ENCODE measurements at places on chromosomes 12 and 14.

DNA sequence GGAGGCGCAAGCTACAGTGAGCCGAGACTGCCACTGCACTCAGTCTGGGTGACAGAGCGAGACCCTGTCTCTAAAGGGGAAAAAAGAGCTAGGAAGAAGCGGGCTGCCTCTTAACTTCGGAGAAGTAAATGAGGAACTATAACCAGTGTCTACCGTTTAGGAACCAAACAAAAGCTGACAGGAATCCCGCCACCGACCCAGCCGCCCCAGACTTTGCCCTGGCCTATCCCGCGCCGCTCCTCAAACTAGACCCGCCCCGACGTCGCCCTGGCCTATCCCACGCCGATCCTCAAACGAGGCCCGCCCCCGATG is 568 bp upstream of the SIVA1 start:
- DNase-seq = no peak

DNA sequence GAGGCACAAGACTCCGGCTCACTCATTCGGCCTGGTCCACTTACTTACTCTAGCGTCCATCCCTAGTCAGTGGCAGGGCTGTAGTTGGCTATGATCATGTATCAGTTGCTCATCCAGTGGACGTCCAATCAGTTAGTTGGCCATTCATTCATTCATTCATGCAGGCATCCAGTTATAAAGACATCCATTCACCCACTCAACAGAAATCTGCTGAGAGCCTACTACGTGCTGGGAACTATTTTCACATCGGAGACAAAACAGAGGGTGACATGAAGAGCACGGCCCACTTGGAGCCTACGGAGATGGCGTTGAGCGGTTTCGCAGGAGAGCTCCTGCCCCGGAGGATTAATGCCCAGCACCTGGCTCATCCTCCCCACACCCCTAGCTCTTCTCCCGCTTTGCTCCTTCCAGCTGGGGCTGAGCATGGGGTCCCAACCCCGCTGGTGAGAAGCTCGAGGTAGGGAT is 49.7 kb downstream of the SNAPC1 start:
- DNase-seq = no peak

GRCh38 chr12:120259418-120260202 is 5.9 kb downstream of the PXN start:
- DNase-seq = no peak

- no peak for DNase-seq
Measured at GRCh38 chr14:85534458-85535293, 4.7 kb downstream of the FLRT2 start.

DNA sequence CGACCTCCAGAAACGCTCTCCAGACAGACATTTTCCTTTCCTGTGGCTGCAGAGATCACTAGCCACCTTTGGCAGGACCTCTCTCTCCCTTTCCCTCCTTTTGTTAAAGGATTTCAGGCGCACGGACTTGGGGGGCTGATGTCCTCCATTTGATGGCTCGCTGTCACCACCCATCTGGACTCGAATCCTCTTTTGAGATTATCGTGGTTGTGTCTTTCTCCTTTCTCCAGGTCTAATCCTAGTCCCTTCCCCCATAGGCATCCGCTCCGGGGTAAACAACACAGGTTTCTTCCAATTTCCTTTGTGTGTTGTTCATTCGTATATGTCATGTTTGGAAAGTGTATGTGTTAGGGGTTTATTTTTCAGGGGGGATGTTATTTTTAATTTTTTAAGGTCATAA is 56.7 kb upstream of the SLC24A4 start:
- DNase-seq = no peak

DNA sequence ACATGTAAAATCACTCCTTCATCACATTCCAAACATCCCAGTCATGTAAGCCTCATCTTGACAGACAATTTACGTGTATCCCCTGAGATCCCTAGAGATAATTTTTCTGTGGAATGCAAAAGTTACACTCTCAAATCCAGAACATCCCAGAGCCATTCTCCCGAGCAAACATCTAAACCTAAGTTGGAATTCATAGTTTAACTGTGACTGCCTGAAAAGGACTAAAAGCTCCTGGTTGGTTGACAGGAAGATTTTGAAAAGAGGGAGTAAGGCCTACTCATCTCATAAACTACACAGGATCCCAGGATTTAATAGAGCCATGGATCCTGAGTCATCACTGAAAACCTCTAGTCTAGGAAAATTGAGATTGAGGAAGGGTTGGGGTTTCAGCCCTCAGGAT is 123.6 kb downstream of the SCN8A start:
- no peak for DNase-seq

- DNase-seq = no peak
Measured at GRCh38 chr14:90426663-90427062, 29.8 kb downstream of the CALM1 start.

DNA sequence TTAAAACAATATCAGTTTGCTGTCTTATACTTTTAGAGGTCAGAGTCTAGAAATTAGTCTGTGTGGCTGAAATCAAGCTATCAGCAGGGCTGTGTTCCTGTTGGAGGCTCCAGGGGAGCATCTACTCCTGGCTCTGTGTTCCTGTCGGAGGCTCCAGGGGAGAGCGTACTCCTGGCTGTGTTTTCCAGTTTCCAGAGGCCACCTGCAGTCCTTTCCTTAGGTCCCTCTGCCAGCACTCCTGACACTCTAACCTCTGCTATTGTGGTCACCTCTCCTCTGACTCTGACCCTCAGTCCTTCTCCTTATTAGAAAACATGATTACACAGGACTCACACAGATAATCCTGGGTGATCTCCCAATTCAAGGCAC is 1140.7 kb upstream of the TMEM132C start:
- no peak for DNase-seq

DNA sequence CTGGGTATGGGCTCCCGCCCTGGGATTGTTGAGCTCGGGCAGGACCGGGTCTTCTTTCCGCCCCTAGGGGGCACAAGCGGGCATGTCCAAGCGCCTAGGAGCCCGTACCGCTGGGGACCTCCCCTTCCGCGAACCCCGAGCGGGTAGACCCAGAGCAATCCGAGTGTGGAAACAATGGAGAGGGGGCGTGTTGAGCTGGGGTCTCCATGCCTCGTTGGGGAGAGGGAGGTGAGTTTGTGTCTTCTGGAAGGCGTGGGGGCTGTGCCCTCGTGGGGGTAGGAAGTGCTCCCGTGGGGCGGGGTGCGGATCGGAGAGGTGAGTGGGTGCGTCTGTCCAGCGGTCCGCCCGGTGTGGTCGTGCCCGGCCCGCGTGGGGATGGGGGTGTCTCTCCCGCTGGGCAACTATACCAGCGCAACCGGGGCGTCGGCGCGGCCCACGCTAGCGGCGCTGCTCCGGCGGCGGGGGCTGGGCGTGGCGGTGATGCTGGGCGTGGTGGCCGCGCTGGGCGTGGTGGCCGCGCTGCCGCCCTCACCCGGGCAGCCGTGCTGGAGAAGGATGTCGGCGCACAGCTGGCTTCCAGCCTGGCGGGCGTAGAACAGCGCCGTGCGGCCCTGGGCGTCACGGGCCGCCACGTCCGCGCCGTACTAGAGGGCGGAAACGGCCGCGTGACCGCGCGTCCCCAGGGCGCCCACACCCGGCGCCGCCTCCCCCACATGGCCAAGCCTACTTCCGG is 12.2 kb downstream of the AGAP2 start:
- DNase-seq = no peak

DNA sequence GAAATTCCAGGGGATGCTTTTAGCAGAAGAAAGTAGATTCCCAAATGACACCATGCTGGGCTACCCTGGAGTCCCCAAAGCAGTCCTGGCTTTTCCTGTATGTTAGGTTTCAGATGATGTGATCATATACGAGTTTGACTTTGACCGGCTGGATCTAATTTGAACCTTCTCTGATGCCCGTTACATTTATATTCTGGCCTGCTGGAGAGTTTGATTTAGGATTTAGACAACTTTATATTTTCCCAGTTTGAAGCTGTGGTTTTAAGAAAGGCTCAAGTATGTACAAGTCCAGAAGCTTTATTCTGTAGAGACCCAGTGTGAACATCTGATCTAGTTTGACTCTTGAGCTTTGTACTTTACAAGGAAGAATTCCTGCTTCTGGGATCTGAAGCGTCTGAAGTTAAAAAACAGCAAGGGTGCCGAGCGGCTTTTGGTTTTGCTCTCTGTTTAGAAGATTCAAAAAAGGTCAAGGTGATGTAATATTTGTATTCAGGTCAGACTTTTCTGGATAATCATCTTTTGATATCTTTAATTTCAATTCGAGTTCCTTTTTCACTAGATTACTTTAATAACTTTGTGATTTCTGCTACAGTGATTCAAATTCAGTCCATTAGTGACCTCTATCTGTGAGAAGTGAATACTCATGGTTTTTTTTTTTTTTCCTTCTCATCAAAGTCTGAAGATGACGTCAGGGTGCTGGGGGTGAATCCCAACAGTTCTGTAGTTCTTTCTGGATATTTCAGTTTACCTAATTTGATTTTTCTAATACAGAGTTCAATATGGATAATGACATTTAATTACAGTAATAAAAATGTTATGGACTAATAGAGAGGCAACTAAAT is 6.3 kb downstream of the FLRT2 start:
- no peak for DNase-seq

DNA sequence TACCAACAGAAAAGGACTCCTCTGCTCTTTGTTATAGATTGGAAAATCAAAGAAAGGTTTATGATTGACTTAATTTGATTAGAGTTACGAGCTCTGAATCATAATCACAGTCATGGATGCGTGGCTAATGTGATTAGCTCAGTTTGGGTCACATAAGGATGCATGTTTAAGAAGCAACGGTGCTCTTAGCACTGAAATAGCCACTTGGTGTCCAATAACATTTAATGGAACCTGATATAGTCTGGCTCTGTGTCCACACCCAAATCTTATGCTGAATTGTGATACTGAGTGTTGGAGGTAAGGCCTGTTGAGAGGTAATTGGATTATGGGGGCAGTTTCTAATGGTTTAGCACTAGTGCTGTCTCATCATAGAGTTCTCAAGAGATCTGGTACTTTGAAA is 501.6 kb downstream of the SLC6A15 start:
- DNase-seq = no peak

DNA sequence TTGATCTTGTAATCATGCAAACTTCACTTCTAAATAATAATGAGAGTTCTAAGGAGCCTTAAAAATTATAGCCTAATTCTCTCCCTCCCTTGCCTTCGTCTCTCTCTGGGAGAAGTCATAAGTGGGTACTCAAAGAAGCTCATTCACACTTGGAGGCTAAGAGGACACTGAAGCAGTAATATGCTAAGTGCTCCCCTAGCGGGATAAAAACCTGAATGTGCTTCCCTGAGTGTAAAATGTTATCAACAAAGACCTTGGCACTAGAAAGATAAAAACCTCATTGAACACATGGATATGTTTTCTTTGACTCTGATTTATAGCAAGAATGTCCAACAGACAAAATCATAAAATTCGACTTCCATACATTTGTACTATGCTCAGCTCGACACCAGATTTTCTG is 337.9 kb upstream of the NOVA1 start:
- no peak for DNase-seq

GRCh38 chr12:101117842-101118241 is 92.2 kb downstream of the SLC5A8 start:
- DNase-seq = no peak

- no peak for DNase-seq
Measured at GRCh38 chr14:23661542-23661941, 25.4 kb downstream of the DHRS2 start.

DNA sequence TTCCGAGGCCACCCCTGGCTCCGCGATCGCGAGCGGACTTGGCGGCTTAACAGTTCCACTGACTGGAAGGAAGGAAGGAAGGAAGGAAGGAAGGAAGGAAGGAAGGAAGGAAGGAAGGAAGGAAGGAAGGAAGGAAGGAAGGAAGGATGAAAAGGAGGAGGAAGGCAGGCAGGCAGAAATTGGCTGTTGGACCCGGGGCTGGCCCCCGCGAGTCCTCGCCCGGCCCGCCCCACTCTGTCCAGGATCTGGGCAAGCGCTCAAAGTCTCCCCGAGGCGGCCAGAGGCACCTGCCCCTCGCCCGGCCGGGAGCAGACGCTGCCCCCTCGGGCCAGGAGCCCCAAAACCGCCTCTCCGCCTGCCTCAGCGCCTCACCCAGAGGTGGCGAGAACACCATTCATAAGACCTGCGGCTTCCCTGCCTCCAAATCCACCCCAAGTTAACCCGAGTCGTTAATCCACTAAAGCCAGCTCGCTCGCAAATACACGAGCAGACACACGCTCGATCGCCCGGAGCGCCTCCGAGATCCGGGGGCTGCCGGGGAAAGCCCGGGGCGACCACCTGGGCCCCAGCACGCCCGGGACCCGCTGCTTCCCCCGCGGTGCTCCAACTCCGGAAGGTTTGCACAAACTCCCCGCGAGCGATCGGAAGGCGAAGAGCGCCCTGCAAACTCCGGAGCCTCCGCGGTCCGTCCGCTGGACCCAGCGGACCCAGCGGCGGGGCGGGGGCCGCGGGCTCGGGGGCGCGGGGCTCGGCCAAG is 844 bp downstream of the DPF3 start:
- DNase-seq = no peak

- no peak for DNase-seq
Measured at GRCh38 chr14:60807971-60808370, 73.4 kb downstream of the MNAT1 start.

GRCh38 chr12:124278389-124279101 is 16.3 kb upstream of the RFLNA start:
- no peak for DNase-seq

GRCh38 chr12:64682572-64683277 is 72.4 kb downstream of the RASSF3 start:
- DNase-seq = no peak

- DNase-seq = no peak
Measured at GRCh38 chr12:107133462-107133861, 40.1 kb upstream of the CRY1 start.

GRCh38 chr12:96326628-96327227 is 73.5 kb downstream of the CDK17 start:
- no peak for DNase-seq

GRCh38 chr12:102371165-102371564 is 109.2 kb downstream of the IGF1 start:
- DNase-seq = no peak

DNA sequence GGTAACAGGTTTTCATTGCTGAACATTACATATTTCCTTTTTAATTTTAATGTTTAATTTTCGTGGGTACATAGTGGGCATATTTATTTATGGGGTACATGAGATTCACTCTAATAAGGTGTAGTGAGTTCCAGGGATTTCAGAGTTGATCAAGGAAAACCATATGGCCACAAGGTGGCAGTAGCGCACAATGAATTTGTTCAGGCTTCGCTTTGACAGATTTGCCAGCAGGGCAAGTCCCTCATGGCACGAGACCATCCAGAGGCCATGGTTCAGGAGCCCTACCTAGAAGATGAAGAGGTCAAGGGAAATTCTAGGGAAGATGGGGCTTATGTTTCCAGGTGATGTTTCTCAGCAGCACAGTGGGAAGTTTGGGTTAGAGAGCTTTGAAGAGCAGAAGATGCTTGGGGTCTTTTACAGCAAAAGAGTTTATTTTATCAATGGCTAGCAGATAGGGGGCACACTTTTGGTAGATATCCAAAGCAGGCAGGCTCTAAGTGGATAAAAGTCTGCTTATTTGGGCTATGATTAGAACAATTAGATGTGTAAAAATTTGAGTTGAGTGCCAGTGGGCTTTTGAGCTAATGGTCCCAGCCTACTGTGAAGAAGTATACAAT is 1004.4 kb downstream of the AACS start:
- DNase-seq = peak; percentile 53

GRCh38 chr14:103121121-103121845 is 2.0 kb upstream of the TNFAIP2 start:
- DNase-seq = no peak

All from LNCaP clone FGC (cell line).